Astrocyte (in vitro differentiated cells and primary cell): ENCODE measurements at places on chromosomes 1 and 21. TPM values are rescaled to one million over a fixed set of nuclear protein-coding genes. Genes with fewer than 3 reads are reported as not detected.

CDK11A gene
- 30.3 and 35.3 TPM in 2 replicates for total RNA-seq

S100A10 gene
- total RNA-seq = 1,137 and 1,257 TPM in 2 replicates

FAM163A gene
- not detected in 2 replicates for total RNA-seq

INPP5B gene
- 19.4 and 21.4 TPM in 2 replicates for total RNA-seq

SMCP gene
- total RNA-seq = not detected in 2 replicates

GPR25 gene
- not detected in 2 replicates for total RNA-seq

GRCh38 chr1:66938613-66939012, 13.8 kb downstream of the MIER1 start:
- peak; percentile 61 for DNase-seq

DNA sequence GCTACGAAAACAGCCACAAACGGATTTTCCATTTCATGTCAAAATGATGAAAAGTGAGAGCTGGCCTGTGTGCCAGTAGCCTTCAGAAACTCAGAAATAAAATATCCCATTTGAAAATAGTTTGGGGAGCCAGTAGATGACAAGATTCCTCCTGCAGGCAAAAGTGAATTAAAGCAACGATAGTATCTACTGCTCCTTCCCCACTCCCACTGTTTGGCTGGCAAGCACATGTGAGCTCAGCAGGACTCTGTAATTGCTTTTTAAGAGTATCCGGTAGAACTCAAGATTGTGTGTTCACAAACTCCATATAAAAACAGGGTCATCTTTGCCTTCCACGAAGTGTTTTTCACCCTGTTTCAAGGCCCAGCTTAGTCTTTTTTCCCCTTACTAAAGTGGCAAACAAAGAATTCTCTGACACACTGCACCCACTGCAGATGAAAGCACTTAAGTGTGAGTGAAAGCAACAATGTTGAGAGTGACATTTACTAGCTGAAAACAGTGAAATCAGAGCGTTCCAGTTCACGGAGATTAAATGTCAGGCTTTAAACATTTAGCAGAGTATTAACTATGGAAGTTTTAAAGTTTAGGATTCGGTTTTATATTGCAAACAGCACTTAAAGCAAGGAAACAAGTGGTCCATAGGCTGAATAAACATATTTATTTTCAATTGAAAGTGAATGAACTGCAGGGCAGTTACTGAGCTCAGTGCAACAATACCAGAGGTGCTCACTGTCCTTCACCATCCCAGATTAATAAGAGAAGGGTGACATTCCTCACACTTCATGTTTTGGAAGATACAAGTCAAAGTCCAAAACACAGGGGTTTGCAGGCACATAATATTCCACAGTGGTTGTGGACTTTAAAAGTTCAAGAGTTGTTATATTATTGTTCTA, 70.0 kb downstream of the ALG14 start:
- DNase-seq = no peak

DNA sequence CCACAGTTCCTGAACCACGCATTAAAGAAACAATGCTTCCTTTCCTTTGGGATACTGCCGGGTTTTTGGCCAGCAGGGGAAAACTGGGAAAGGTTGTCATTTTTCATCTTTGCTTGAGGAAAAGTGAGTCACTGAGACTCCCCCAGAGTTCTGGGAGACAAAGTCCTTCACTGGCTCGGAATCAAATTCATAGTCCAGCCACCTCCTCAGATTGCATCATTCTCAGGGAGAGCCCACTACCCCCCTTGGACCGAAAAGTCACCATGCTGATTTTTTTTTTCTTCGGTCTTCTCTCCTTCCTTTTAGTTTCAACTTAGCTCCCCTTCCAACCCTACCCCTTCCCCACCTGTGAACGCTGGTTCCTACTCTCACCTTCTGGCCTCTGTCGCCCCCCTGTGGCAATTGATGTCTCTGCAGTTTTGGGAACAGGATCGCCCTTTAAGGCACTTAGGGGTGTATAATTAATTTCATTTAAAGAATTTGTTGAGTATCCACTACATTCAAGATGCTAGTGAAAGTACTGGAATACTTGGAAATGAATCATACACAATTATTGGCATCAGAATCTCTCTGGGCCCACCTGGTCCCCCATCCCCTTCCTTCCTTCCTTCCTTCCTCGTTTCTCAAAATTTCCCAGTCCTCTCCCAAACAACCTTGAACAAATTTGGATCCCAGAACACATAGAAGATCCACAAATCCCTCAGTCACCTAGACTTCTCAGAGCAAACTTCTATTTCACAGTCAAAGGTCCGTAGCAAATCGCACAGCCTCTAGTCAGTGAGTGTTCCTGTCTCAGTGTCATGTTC, 6.9 kb downstream of the ACKR1 start:
- peak; percentile 30 for DNase-seq

DNA sequence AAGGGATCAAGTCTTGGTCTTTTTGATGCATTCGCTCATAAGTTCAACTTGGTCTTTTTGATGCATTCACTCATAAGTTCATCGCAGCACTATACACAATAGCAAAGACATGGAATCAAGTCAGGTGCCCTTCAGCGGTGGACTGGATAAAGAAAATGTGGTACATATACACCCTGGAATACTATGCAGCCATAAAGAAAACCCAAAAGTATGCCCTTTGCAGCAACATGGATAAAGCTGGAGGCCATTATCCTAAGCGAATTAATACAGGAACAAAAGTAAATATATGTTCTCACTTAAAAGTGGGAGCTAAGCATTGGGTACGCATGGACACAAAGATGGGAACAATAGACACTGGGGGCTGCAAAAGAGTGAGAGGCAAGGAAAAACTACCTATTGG, 29.8 kb upstream of the FOXE3 start:
- no peak for DNase-seq

- no peak for DNase-seq
Measured at GRCh38 chr1:19250629-19251304, 557 bp downstream of the EMC1 start.

DNA sequence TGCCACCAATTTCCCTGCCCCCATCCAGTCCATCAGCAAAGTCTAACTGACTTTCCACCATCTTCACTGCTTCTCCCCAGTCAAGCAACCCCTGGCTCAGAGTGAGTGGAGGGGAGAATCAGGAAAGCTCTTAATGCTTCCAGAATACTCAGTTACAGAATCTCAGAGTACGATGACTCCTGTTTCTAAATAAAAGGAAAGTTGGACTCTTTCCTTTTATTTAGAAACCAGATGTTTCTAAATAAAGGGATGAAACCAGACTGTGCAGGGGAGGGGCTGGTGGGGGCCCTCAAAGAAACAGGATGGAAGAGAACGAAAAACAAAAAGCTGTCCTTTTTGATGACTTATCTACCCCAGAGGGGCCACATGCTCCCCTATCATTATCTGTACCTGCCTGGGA, 85.2 kb upstream of the PPM1J start:
- DNase-seq = no peak

- peak; percentile 33 for DNase-seq
Measured at GRCh38 chr1:243740255-243740999, 109.6 kb downstream of the AKT3 start.

GRCh38 chr1:201391651-201392511, 7.2 kb downstream of the LAD1 start:
- DNase-seq = no peak

DNA sequence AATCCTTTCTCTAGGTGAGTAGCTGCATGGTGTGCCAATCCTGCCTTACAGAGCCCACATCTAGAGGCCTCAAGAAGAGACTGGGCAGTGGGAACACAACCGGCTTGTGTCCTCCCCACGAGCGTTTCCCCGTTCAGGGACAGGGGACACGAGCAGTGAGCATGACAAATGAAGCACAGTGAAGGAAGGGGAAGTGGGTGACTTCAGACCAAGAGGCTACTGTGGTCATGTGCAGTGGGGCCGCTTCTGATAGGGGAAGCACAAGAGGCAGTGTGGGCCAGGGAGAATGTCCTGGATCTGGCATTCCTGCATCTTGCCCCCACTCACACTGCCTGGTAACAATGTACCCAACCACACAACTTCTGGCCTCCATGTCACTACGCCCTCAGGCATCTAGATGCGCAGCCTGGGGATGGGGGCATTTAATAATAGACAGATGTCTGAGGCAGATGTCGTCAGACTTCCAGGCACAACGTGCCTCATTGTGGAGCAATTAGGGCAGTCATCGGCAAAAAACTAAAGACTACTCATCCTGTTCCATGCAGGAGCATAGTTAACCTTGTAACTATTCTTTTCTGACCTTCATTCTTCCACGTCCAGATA, 155.6 kb upstream of the NBPF11 start:
- DNase-seq = no peak

GRCh38 chr1:39646232-39647081, 7.0 kb upstream of the HEYL start:
- DNase-seq = no peak

GRCh38 chr21:43832158-43832550, 32.9 kb upstream of the AGPAT3 start:
- no peak for DNase-seq

DNA sequence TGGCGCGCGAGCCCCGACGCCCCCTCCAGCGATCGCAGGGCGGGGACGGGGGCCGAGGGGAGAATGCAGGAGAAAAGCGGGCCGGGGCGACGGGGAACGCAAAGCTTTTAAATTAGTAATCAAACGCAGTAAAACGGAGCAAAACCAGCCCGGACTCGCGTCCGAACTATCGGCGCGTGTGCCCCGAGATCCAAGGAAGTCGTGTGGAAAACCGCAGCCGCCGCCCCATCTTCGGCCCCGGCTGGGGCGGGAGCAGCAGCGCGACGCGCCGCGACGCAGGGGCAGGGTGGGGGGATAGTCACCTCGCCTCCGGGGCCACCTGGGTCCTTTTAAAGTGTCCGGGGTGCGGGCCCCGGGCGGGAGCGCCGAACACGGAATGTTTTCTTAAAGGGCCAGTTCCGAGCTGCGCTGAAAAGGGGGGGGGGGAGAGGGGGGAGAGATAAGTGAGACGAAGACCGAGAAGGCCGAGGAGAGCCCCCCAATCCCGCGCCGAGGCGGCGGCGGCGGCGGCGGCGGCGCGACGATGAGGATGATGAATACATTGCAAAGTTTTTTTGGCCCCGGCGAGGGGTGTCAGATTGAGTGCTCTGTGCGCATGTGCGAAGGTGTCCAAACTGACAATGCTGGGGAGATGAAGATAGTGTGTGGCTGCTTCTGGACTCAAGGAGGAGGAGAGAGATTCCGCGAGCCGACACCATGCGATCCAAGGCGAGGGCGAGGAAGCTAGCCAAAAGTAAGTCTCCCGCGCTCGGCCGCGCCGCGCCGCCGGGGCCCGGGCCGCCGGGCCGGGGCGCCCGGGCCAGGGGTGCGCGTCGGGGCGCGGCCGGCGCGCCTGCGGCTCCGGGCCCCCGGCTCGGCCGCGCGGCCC, at the start of gene PRDM16:
PRDM16 (plus strand) TSS at position 640 of the 868 bp plus-strand sequence; CDS start at position 697, 57 bp downstream.
- DNase-seq = peak; percentile 56

DNA sequence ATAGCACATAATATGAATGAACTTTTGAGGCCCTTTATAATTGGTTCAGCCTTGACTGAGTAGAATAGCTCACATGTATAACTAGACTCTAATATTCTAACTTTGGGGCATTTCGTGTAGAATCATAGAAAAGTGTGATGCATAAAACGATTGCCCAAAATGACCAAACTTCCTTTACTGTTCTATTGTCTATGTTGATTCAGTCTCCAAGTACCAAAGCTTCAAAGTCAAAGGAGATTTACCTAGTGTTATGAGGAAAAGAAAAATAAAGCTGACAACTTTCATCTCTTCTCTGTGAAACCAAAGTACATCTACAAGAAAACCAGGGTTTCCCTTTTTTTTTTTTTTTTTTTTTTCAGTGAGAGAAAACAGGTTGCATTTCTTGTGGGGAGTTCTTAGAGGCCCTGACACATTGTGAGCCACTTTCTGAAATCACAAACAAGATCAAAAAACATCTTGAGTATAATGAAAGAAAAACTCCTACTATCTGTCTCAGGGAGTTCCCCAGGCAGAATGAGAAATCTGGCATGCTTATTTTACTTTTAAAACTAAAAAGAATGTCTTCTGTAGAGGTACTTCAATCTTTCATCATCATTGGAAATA, 183.4 kb downstream of the TNFSF18 start:
- no peak for DNase-seq

DNA sequence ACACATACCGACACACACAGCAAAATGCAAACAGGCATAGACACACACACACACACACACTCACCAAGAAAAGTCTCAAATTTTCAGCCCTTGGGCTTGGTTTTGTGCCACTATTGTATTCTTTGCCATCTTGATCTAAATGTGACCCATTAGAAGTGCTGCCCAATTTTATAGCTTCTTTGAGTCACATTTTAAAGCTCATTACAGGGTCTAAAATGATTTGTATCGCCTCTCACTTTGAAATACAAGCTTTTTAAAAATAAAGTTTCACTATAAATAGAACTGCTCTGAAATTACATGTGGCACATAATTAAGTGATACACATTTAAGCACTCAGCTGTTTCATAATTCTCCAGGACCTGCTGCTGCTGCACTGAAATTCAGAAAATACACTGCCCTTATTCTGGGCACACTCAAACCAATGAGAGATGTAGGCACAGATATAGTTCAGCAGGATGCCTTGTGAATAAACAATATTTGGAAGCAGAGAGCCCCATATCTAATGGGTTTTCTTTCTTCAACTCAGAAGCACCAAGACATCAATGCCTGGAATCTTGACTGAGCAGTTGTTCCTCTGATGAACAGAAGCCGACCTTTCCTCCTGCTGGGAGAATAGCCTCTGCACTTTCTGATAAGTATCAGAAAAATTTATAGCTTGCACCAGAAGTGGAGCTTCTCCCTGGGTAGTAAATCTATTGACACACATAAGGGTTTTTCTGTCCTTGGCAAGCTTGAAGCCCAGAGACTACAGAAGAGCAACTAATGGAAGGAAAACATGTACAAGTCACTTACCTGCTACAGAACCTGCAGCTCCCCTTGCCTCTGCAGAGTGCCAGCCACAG, 37.0 kb upstream of the PLPPR4 start:
- no peak for DNase-seq

- no peak for DNase-seq
Measured at GRCh38 chr21:14591377-14591776, 45.3 kb upstream of the SAMSN1 start.
